ENCODE measurements at places on chromosomes 7 and 10.

GRCh38 chr7:31488562-31489203 lies 25.2 kb upstream of the ITPRID1 start:
- peak; percentile 74 for DNase-seq

- DNase-seq, result no peak
These were observed 35.2 kb downstream of the GBF1 start for GRCh38 chr10:102280397-102281101.

- no peak for DNase-seq
These were observed 149.6 kb downstream of the BUB3 start for GRCh38 chr10:123303581-123304337.

GRCh38 chr10:75484717-75485116 lies 53.3 kb downstream of the LRMDA start:
- no peak for DNase-seq

GRCh38 chr10:76150876-76151288 lies 719.5 kb downstream of the LRMDA start:
- no peak for DNase-seq

GRCh38 chr10:50232261-50232639 lies 19.1 kb downstream of the ASAH2 start:
- no peak for DNase-seq

GRCh38 chr7:1762238-1762945 lies 92.3 kb downstream of the ELFN1 start:
- no peak for DNase-seq

GRCh38 chr7:26188206-26188956 lies 12.2 kb downstream of the HNRNPA2B1 start:
- peak; percentile 71 for DNase-seq

GRCh38 chr7:99562832-99563231 lies 4.4 kb downstream of the ZNF655 start:
- peak; percentile 57 for DNase-seq

GRCh38 chr7:55212176-55212575 lies 153.0 kb upstream of the LANCL2 start:
- no peak for DNase-seq

GRCh38 chr7:27149842-27150567 lies 2.4 kb downstream of the HOXA3 start:
- peak; percentile 69 for DNase-seq

GRCh38 chr7:35289376-35289775 lies 35.5 kb upstream of the TBX20 start:
- no peak for DNase-seq

DNA sequence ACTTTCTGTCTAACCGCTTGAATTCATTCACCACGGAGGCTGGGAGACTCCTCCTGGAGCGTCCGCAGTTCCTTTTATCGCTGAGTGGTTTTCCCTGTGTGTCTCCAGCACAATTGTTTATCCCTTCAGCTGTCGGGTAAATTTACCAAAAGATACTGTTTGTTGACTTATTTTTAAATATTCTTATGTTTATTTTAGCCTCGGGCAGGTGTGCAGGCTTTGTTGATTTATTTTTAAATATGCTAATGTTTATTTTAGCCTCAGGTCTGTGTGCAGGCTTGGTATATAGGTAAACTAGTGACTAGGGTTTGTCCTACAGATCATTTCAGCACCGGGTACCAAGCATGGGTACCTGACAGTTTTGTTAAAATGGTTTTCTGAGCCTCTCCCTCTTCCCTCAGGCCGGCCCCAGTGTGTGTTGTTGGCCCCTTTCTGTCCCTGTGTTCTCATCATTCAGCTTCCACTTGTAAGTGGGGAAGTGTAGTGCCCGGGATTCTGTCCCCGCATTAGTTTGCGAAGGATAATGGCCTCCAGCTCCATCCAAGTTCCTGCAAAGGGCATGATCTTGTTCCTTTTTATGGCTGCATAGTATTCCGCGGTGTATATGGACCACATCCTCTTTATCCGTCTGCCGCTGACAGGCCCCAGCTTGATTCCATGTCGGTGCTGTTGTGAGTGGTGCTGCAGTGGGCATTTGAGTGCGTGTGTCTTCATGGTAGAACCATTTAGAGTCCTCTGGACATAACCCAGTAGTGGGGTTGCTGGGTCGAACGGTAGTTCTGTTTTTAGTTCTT lies 5.3 kb downstream of the GET4 start:
- no peak for DNase-seq

DNA sequence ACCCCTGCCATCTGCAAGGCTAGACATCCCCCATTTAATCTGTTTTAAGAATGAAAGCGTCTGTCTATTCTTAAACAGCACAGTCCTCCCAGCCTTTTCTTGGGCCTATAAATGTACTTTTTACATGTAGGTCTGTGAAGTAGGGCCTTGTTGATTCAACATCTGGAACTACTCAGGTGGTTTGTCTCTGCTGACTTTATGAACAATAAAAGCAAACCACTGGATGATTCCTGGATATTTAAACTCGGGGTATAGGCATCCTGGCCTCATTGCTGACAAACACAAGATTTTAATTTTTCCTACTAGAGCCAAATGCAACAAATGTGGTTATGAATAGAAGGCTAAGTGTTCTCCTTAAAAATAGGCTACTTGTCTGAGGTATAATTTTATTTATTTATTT lies 198.3 kb downstream of the WDR11 start:
- no peak for DNase-seq

DNA sequence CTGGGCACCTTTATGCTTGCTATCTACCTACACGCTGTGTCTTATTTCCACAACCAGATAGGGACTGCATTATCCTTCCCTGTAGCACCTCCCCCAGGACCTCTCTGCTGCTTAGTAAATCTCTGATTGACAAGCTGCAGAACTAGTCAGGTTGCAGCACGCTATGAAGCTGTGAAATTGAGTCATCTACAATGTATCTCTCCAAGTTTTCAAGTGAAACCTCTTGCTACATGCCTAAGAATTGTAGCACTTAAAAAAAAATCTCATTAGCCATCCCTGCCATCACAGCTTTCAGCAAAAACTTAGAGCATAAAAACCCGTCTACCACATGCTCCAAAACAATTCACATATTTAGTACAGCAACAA lies 69.7 kb upstream of the FGFR2 start:
- no peak for DNase-seq

DNA sequence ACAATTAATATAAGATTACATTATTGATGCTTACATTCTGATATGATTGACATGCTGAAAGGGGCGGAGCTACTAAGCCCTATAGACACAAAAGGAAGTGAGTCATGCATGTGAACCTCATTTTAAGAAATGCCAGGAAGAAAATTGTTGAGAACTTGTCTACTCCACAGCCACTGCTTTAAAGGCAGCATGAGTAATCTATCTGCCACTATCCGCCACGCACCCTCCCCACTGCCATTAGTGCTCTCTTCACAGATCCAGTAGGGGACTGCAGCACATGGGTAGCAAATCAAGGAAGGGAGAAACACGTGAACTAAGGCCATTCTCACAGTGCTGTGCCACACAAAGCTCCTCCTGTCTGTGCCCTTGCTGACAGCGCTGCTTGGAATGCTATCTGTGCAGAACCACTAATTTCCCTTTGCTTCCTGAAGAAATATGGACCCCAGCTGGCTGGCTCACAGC lies 524.8 kb downstream of the GRM8 start:
- DNase-seq, result peak; percentile 51

GRCh38 chr7:122544463-122544862 lies 154.5 kb downstream of the RNF133 start:
- no peak for DNase-seq

GRCh38 chr10:31602541-31603234 lies 283.7 kb downstream of the ZEB1 start:
- no peak for DNase-seq

- no peak for DNase-seq
These were observed 64.6 kb downstream of the MKI67 start for GRCh38 chr10:128061306-128062300.

GRCh38 chr10:86522510-86522855 lies 891 bp upstream of the WAPL start:
- DNase-seq, result no peak

DNA sequence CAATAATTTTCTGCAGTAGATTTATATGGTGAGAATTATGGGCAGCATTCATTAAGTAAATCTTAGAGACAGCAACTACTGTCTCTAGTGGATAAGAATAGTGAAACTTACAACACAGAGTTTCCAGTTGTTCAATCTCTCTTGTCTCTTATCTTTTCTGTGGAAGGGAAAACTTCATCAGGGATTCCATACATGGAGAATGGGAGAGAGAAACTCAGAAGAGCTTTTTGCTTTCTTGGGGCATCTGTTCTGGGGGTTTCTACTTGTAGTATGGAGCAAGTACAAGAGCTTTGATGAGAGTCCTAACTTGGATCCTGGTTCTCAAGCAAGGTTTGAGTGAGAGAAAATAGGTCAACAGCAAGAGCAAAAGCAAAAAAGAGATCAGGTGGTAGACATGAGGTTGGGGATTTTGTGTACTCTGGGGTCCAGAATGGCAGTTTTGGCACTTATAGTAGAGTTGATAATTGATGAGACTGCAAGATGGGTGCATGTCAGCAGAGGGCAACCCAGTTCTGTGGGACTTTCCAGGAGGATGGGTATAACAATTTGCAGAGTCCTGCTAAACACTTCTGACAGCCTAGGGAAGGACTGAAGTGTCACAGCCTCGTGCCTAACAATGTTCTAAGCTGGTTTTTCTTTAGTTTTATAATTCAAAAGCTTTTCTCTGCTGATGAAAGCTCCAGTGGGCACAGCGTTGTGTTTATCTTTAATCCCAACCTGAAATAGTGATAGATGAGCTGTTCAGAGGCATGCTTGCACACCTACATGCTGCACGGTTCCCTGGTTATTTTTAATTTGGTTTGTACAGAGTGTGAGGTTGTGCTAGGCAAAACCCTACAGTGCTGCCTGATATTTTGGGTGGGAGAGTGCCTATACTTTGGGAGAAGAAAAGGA lies 32.0 kb upstream of the STRIP2 start:
- no peak for DNase-seq

- DNase-seq, result no peak
These were observed 44.1 kb downstream of the FBXW4 start for GRCh38 chr10:101650863-101651262.

DNA sequence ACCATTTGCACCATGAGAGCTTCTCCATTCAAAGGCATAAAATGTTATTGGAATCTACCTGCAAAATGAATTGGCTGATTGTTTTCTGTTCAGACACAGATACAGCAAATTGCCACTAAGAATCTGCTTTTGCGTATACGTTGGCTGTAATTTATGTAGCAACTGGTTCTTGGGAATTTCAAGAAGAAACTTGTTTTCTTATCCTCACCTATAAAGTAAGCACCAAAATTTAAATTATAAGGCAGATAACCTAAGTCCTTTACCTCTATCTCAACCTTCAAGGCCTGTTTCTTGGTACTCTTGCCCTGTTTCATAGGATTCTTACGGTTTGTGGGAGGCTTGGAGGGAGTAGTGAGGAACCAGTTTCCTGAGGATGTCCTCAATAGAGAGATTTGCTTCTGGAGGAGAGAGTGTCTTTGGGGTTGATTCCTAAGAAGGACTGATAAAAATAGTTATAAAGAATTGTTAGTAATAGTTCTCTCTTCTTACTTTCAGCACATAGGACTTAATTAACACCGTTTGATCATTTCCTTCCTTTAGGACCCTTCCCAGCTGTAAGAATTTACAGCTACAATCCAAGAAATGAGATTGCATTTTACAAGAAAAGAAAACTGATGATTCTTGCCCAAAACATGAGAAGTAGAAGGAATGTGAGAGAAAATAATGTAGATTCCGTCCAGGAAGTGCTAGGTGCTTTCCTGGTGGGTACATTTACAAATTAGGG lies 2.0 kb downstream of the STAMBPL1 start:
- peak; percentile 68 for DNase-seq

- DNase-seq, result no peak
These were observed 173.8 kb downstream of the DIP2C start for GRCh38 chr10:515674-516073.

GRCh38 chr10:128210215-128211063 lies 84.2 kb upstream of the MKI67 start:
- DNase-seq, result peak; percentile 39

- DNase-seq, result no peak
These were observed 113.0 kb downstream of the MGMT start for GRCh38 chr10:129580010-129580409.

DNA sequence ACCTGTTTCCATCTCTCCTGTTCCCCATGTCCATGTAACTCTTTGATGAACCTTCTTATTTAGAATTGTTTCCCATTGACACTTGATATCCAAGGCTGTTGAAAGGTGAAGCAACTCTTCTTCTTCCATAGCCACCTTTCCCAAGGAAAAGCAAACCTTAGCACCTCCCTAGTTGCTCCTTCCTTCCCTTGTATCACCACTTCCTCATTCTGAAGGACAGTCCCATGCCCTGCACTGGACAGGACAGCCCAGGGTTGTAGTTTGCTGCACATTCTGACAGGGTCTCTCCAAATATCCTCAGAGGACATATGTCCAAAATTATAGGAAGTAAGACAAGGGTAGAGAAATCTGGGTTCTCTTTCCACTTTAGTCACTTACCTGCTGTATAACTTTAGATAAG lies 6.2 kb downstream of the CUZD1 start:
- no peak for DNase-seq

DNA sequence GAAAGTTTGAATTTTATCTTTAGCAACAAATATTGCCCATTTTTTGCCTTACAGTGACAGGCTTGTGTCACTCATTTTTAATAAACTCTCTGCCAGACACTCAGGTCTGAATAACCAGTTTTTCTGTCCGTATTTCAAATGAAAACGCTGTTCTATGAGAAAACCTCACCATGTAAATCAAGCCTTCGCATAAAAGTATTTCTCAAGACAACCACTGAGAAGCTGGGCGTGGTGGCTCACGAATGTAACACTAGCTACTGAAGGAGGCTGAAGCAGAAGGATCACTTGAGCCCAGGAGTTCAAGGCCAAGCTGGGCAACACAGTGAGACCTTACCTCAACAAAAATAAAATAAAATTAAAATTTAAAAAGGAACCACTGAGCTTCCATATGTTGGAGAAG lies 339.3 kb downstream of the PARD3 start:
- DNase-seq, result no peak

GRCh38 chr10:118501171-118501570 lies 94.3 kb downstream of the PRLHR start:
- DNase-seq, result no peak

GRCh38 chr7:141454338-141454737 lies 96.9 kb upstream of the AGK start:
- DNase-seq, result no peak

- no peak for DNase-seq
These were observed 82.1 kb upstream of the PDGFA start for GRCh38 chr7:601595-602340.

- DNase-seq, result no peak
These were observed 29.0 kb upstream of the UBE2D1 start for GRCh38 chr10:58305821-58306220.

GRCh38 chr10:124594240-124594639 lies 132.6 kb downstream of the LHPP start:
- DNase-seq, result no peak

Measured in HT-29 (cell line).